Activated T-helper 17 cell treated with anti-CD3 and anti-CD28 coated beads, Interleukin-2, amount 50 U/mL, for 72 hours (primary cell): ENCODE measurements at places on chromosomes 2 and 18. TPM values are rescaled to one million over a fixed set of nuclear protein-coding genes. Genes with fewer than 3 reads are reported as not detected.

- no peak for ATAC-seq
Observed at GRCh38 chr18:28063271-28063761, 113.6 kb downstream of the CDH2 start.

DNA sequence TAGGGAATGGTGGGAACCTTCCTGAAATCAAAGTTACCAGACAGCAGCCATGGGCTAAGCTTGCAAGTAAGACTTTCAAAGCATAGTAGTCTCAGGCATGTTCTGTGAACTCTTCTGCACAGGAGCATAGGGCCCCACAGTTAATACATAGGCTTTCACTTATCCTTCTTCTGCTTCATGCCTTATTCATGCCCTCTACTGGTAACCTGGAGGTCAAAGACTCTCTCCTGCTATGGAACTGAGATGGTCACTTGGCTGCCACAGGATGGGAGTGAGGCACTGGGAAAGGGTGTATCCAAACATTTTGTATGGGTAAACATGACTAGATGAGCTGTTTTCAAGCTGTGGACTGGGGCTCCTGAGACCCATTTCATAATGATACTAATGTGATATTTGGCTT lies 49.1 kb upstream of the ZNF638 start:
- ATAC-seq, result no peak

The IMPA2 gene
- 23.7 TPM for total RNA-seq

DNA sequence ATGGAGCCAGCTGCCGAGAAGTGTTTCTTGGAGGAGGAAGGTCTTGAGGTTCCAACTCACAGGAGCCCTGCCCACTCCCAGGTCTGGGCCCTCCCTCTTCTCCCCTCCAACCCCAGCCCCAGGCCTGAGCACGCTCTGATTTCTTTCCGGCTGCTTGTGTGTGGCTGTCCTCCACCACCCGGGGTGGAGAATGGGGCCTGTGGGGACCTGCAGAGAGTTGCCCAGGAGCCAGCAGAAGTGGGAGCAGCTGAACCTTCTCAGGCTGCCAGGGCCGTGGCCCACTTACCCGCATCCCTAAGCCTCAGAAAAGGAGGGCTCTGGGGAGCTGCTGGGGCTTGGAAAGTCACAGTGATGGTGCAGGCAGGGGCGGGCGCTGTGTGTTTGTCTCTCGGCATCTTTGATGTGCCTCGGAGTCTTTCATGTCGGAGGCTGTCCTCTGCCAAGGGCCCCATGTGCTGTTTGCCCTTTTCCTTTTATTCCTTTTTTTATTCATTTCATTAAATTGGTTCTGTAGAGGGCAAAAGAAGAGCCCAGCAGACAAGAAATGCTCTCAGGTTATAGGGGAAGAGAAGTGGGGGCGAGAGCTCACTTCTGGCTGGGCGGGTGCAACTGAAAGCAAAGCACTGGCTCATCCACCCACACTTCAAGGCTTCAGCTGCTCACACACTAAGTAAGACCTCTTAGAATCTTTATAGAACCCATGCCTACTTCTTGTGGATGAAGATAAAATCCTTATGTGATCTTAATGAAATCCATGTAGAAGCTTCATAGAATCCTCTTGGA lies 52.5 kb downstream of the SDC1 start:
- no peak for ATAC-seq

DNA sequence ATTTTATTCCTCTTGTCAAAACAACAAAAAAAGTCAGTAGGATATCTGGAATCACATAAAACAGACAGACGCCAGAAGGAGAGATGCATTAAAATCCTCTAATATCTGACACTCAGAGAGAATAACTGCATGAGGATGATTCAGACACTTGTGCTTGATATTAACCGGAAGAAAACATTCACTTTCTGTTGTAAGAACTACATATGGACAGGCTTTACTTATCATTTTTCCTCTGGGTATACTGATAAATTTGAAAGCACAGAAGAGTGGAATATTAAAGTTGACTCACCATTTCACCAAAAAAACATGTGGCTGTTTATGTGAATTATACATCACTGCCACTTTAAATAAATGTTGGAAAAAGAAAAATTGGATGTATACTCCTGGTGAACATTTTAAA lies 589.1 kb upstream of the CDH2 start:
- ATAC-seq, result no peak

DNA sequence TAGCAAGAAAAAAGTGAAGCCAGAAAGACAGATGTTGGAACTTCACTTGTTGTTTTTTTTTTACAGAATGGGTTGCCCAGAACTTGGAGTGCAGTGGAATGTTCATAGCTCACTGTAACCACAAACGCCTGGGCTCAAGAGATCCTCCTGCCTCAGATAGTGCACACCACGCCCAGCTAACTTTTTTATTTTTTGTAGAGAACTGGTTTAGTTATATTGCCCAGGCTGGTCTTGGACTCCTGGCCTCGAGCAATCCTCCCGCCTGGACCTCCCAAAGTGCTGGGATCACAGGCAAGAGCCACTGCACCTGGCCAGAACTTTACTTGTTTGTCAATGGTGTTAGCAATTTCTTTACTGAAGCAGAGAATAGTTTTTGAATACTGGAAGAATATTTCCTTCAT lies 11.9 kb upstream of the ASPRV1 start:
- ATAC-seq, result no peak
